ENCODE measurements at places on chromosomes 4 and X.

DNA sequence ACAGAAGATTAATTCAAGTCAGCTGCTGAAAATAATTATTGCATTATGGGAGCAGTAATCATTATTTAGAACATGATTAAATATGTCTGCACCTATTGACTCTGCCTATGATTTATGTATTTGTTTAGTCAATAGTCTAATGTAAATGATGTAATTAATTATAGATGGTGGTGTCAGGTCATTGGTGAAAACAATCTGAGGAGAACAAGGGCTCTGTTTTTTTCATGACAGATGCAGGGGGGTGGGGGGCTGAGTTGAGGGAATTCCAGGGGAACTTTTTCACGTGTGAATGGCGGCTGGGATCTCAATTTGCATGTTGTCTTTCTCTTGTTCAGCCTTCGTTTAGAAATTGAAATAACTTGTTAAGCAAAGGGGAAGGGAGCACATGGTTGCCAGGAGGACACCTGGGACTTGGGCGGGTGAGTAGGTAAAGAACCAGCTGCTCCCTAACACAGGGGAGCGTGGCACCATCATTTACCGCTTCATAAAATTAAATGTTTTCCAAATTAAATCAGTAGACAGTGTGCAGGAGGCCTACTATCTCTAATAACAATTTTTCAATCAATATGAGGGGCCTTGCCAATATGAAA is 65.4 kb downstream of the NKX6-1 start:
- no peak for DNase-seq

GRCh38 chrX:97398030-97398551 is 514.4 kb downstream of the RPA4 start:
- peak; percentile 26 for DNase-seq

GRCh38 chr4:1851160-1851559 is 4.8 kb downstream of the LETM1 start:
- DNase-seq, result no peak

- peak; percentile 78 for DNase-seq
These were observed 294.1 kb downstream of the STIM2 start for GRCh38 chr4:27154706-27155105.

DNA sequence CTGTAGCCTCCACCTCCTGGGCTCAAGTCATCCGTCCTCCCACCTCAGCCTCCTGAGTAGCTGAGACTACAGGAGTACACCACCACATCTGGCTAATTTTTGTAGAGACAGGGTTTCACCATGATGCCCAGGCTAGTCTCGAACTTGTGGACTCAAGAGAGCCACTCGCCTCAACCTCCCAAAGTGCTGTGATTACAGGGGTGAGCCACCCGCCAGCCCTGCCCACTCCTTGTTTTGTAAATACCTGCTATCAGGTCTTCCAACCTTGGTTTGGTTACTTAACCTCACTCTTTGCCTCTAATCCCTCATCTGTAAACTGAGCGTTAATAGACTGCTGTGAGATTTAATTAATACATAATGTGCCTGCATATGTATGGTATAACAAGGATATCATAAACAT is 803 bp downstream of the CNGA1 start:
- DNase-seq, result no peak

DNA sequence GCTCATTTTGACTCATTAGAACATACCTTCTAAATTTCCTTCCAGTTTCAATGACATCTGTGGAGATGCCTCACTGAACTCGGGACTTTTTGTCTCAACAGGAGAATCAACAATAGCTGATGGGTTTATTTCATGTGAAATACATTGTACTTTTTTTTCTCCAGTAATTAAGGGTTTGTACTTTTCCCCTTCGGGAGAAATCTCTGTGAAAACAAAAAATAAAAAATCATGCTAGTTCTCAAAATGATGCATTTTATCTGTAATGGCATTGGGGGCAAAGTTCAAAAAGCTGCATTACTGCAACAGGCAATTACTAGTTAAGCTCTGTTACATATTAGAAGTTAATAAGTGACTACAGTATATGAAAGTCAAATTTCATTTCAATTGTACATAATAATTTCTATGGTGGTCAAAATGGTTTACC is 167.3 kb upstream of the SH3RF1 start:
- DNase-seq, result no peak

- DNase-seq, result no peak
These were observed 1117.6 kb upstream of the PRKX start for GRCh38 chrX:4830880-4831557.

DNA sequence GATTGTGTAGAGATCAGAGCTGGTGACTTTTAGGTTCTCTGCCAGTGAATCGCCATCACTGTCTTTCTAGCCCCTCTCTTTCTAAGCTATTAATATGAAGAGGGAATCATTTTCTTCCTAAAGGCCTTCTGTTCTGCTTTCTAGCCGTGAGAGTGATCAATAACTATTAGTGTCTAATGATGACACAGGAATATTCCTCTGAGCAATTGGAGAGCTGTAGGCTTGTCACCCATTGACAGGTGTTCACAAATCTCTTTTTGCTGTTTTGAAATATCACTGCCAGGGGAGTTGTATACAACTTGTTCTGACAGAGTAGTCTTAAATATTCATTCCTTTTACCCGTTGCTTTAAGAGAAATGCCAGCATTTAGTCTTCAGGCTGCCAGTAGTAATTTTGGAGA is 13.9 kb downstream of the FHIP1A start:
- no peak for DNase-seq

DNA sequence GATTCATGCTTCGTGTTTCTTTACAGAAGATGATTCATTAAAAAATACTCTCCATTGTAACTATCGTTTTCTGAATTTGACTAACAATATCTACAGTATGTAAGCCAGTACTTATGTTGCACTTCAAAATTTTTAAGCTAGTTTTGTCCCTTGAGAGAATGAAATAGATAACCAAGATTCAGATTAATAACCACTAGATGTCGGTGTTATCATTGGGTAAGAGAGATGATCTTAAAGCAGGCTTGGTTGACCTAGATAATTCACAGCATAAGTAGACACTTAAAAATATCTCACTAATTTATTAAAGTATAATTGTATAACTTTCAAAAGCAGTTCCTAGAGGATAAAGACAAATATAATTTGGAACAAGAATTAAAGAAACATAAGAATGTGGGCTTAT is 430.9 kb downstream of the C4orf33 start:
- peak; percentile 48 for DNase-seq

DNA sequence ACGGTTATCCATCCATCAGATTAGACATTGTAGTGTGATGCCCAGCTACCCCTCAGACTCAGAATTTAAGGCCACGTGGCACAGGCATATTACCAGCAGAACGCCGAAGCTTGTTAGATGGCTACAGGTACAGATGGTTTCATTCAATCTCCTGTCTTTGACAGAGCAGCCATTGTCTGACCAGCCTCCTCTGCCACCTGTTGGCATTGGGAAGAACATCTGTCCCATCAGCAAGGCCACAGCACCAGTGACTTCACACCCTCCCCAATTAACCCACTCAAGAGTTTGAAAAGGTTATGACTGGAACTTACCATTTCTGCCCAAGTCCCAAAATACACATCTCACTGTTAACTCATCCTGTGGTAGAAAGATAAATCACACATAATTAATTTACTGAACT is 22.0 kb upstream of the PHKA2 start:
- DNase-seq, result no peak

- peak; percentile 49 for DNase-seq
These were observed 1.4 kb upstream of the CORIN start for GRCh38 chr4:47839259-47839658.

GRCh38 chr4:5747738-5748375 is 36.9 kb downstream of the EVC start:
- peak; percentile 83 for DNase-seq

DNA sequence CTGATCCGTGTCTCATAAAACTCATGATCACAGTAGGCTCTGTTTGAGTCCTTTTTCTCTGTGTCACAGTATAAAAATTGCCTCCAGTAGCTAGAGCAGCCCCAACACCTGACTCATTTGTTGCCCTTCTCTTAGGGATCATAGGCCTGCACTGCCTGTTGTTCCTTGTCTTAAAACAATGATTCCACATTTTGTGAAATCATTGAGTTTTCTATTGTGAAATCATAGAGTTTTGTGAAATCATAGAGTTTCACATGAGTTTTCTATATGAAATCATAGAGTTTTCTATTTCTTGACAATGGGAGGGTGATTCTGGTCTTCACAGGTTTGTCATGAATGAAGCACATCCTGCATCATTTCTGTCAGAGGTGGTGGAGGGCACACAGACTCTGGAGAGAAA is 239.9 kb downstream of the GASK1B start:
- DNase-seq, result no peak

DNA sequence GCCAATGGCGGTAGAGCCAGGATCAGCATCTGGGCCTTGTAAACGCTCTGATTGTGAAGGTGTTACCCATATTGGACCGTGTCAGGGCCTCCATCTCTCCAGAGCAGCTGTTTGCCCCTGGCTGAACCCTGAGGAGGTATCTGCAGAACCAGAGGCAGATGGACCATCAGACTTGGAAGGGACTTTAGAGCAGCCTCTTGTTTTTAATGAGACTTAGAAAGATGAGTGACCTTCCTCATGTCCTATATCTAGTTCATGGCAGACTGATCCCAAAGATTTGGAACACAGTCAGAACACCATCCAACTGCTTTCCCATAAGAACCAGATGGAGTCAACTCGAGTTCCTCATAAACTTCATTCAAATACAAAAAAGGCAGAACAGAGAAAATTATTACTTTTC is 135.1 kb upstream of the MSX1 start:
- DNase-seq, result no peak

DNA sequence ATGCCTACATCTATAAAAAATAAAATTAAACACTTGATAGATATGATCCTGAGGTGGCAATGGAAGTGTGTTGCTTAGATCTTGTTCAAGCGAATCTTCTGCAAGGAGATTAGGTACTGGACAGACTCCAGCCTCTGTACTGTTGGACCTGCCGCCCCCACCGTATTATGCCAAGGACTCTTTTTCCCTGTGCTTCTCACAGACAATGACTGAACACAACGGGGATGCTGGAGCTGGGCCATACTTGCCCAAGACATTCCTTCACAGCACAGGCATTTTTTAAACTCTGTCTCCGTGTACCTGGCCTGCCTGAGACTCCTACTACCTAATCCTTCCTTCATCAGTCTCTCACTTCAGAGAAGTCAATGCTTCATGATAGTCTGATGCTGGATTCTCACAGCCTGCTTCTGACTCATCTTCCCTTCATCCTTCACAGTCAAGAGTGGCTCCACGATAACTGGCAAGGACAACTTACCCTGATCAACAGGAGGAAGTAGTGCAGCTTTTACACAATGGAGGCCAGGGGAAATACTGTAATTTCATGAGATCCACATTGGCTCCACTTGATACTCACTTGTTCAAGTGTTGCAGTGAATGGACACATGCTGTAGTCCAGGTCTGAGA is 754.6 kb upstream of the AGA start:
- DNase-seq, result peak; percentile 40

DNA sequence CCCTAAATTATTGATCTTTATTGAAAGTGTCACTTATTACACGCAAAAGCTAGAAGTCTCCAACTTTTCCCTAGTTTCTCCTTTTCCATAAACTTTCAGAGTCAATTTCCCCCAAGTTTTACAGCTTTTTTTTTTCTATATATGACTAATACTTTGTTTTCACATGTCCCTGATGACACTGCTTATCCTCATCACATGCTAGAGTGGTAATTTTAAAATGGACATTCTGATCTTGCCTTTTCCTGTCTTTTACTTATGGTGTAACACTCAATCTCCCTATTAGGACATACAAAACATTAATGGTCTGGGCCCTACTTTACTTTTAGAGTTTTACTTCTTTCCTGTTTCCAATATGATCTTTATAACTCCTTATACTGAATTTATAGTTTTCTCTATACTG is 112.6 kb downstream of the ANK2 start:
- DNase-seq, result peak; percentile 28

GRCh38 chr4:172514011-172514410 is 654.6 kb upstream of the GALNT7 start:
- DNase-seq, result no peak

- no peak for DNase-seq
These were observed 300.7 kb upstream of the CXXC4 start for GRCh38 chr4:104795264-104795939.

- DNase-seq, result peak; percentile 75
These were observed 554 bp downstream of the PCDH7 start for GRCh38 chr4:30720661-30721184.

DNA sequence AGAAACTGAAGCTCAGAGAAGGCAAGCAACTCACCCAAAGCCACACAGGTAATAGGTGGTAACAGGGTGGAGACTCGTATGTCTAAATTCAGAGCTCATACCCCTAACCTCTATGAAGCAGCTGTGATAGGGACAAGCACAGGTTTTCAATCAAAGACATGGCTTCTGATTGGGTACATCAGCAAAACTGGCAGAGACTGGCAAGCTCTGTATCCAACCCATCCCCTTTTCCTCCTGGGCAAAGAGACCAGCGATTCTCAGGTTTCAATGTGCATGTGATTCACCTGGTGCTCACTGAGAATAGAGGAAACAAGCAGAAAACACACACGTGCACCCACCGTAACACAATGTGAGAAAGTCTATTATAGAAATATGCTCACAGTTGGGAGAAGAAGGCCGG is 153.0 kb downstream of the SMIM20 start:
- no peak for DNase-seq

GRCh38 chr4:13659341-13660070 is 32.0 kb upstream of the BOD1L1 start:
- DNase-seq, result no peak

DNA sequence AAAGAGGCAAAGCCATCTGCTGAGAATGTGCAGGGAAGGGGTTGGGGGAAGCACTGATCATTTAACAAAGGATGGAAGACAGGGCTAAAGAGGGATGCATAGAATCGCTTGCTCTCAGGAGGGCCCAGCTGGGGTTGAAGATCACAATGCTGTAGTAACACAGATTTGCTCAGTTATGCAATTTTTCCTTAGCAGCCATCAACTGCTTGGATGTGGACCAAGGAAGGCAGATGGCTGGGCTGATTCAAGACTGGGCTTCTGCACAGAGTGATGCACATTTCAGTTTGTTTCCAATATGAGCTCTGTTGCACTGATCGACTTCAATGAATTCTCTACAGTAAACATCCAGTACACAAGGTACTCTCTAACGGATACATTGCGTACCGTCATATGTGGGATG is 127.8 kb upstream of the TBL1X start:
- no peak for DNase-seq

DNA sequence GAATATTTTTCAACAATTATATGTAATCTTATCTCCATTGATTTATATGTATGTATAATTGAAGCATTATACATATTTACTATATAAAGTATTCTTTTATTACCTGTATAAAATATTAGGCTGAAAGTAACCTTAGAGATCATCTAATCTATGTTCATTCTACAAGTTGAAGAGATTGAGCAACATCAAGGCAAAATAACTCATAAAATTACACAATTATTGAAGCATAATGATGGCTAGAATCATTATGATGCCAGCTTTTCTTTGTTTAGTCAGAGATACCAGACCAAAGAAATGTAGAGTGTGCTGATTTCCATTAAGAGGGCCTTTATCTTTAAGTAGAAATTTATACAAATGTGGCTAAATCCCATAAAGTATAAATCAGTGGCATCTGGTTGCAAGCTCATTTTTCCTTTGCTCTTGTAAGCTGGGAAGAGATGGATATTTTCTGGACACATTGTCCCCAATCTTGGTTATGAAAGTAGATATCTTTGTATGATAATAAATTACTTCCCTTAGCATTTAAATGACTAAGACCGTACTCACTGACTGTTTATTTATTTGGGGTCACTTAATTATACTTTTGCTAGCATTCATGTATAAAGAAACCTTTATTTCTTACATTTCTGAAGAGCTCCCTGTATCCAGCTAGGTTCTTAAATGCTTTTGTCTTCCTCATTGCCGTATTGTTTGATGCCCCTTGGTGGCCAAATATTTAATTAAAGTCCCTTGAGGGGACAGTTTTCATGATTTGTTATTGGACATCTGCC is 339.8 kb downstream of the PCDH7 start:
- peak; percentile 47 for DNase-seq

GRCh38 chr4:109611045-109611646 is 51.1 kb downstream of the MCUB start:
- no peak for DNase-seq

Data from ELR (cell line).